C1 segment of cervical spinal cord (tissue), 14 donors: ENCODE measurements at places on chromosomes 2 and 18.

DNA sequence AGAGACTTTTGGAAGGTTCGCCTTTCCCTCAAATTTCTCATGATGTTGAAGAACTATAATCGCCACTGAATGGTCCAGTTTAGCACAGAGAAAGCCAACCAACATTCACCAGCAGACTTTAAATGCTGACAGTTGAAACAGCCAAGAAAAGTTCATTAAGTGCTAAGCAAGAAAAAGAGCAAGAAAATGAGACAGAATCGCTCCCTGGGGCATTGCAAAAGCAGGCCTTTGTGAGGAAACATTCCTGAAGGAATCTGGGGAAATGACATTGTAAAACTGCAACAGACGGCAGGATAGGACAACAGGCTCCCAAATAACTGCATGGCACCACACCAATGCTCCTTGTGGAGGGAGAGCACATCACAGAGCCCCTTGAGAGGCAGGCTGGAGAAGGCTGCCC is 269.3 kb upstream of the ID2 start:
- no peak for DNase-seq

GRCh38 chr2:142681952-142682351 is 195.5 kb upstream of the KYNU start:
- no peak for DNase-seq

DNA sequence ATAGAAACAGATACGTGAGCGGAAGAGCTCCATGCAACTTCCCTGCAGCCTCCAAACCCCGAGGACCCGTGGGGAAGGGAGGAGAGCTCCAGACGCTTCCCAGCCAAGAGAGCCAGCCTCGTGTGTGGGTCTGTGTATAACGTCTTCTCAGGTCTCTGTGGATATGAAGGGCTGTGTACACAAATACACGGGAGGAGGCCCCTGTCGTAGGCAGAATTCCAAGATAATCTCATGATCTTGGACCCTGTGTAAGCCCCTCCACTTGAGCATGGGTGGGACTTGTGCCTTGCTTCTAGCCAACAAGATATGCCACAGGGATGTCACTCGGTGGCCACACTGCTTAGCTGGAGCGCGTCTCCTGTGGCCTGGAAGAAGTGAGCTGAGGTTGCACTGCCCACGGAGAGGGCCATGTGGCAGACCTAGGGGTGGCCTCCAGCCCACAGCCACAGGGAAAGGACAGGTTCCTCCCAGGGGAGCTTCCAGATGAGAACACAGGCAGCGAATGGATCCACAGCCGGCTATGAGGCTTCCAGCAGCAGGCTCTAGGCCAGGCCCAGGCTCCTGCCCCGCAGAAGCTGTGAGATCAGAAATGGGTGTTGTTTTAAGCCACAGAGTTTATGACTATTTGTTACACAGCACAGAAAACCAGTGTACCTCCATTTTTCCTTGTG is 15.6 kb upstream of the KLF11 start:
- DNase-seq, result no peak

GRCh38 chr18:10898417-10898974 is 250.9 kb downstream of the PIEZO2 start:
- no peak for DNase-seq

DNA sequence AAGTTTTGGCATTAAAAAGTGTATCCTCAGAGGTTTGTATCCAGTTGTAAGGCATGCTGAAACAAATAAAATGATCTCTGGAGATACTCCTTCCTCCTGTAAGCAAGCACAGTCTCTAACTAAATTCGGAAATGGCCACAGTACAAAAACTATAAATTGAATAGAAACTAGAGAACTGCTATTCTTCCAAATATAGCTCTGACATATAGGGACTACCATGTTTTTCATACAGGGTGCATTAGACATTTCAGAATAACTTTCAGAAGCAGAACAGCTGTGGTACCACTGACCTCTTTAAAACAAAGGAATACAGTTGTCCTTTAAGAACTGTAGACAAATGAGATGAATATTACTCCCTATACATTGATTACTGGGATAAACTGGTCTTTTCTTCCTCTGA is 568.5 kb downstream of the ARHGAP15 start:
- no peak for DNase-seq

DNA sequence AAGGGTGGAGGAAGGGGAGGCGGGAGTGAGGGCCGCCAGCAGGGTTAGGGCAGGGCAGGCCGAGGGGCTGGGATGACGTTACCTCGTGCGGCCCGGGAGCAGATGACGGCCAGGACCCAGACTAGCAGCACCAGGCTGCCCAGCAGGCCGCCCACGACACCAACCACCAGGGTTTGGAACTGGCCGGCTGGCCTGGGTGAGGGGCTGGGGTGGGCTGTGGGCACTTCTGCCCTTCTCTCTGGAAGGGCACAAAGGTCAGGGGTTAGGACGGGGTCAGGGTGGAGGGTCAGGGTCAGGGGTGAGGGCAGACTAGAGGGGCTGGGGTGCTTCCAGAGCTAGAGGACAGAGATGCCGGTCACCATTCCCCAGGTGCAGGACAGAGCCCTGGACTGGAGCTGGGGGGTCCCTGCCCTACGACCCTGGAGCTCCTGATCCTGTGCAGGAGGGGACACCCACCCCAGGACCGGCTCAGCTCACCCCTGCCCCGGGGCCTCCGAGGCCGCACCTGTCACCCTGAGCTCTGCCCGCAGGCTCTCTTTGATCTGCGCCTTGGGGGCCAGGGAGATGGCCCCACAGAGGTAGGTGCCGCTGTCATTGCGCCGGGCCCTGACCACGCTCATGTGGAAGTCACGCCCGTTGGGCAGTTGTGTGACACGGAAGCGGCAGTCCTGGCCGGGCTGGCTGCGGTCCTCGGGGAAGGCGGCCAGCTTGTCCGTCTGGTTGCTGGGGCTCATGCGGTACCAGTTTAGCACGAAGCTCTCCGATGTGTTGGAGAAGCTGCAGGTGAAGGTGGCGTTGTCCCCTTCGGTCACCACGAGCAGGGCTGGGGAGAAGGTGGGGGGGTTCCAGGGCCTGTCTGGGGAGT is 6.3 kb downstream of the PDCD1 start:
- DNase-seq, result no peak
